Anterior cingulate cortex (tissue), 58 donors: ENCODE measurements at places on chromosomes 6 and 20.

- no peak for DNase-seq
These were observed 136.2 kb downstream of the JARID2 start for GRCh38 chr6:15382089-15382488.

DNA sequence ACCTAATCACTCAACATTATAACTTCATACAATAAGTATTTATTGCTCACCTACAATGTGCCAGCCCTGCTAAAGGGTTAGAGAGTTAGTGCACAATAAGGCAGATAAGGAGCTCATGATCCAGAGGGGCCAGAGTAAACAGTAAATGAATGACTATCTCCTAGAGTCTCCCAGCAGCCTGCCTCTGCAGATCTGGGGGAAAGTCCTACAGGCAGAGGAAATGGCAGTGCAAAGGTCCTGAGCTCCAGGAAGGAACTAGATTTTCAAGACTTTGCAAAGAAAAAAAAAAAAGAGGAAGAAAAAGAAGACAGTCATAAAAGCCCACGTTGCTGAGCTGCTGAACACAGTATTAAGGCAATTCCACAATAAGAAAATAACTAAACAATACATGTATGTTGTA is 160.1 kb downstream of the SIM1 start:
- no peak for DNase-seq

DNA sequence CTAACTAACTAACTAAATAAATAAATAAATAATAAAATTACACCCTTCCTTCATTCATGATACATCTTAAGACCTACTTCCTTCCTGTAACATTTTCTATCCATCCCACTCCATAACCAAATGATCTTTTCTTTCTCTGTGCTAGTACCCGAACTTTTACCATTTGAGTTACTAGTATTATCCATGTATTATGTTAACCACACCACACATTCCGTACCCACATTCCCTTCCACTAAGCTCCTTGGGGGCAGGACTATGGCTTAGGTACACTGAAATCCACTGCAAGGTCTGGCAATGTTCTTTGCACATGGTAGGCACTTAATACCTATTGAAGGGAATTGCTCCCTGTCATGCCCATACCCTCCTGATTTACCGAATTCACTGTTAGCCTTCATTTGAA is 24.9 kb downstream of the REPS1 start:
- DNase-seq = no peak

- DNase-seq = no peak
These were observed 83.2 kb downstream of the SLC22A23 start for GRCh38 chr6:3373597-3374203.

DNA sequence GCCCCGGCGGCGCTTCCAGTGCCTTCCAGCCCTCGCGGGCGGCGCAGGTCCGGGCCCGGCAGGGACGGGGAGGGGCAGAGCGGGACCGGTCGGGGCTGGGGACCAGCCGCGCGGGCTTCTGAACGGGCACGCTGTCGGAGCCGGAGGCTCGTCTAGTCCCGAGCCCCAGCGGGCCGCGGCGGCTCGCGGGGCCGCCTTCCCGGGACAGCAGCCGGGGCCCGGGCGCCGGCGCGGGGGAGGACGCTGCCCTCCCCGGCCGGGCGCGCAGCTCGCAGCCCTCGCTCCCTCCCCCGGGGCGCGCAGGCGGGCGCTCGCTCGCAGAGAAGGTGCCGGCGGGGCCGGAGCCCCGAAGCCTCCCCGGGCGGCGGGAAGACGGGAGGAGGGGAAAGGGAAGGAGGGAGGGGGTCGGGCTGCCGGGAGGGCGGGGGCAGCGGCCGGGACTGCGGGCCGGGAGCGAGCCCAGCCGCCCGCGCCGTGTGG is 696 bp upstream of the SIRPA start:
- DNase-seq = peak; percentile 72

GRCh38 chr6:13413900-13414555 is 73.4 kb downstream of the GFOD1 start:
- peak; percentile 27 for DNase-seq
